Progenitor cell of endocrine pancreas (in vitro differentiated cells): ENCODE measurements at places on chromosomes 3 and 15.

DNA sequence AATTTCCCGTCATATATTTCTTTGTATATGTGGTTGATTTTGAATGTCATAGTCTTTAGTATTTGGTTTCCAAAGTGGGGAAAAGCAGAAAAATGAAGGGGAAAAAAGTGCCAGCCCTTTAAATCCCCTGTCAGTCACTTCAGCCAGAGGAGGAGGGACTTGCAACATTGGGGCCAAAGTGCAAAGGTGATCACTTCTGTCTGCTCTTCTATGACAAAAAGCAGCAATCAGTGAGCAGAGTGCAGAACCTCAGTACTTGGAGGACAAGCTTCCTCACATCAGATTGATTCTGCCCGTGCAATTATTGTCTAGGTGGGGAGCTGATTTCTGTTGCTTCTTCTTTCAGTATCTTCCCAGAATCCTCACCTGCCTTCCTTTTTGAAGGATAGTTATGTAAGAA, 60.0 kb downstream of the STT3B start:
- H3K36me3 ChIP-seq: peaks cover 64% of the 10 kb centered on the region
- no peaks in the 10 kb centered on the region for H3K27me3 ChIP-seq
- DNase-seq: no peak
- H3K4me1 ChIP-seq: peaks cover 6% of the 10 kb centered on the region

- H3K36me3 ChIP-seq: no peaks in the 10 kb centered on the region
- no peak overlapping the region for H3K27ac ChIP-seq
- no peaks in the 10 kb centered on the region for H3K27me3 ChIP-seq
- no peak for DNase-seq
- peaks cover 4% of the 10 kb centered on the region for H3K4me1 ChIP-seq
- no peak overlapping the region for H3K4me3 ChIP-seq
Measured at GRCh38 chr3:6526321-6526720, 334.6 kb upstream of the GRM7 start.

GRCh38 chr3:30695302-30696061, 89.1 kb downstream of the TGFBR2 start:
- no peak for DNase-seq
- peaks cover 16% of the 10 kb centered on the region for H3K36me3 ChIP-seq
- peaks cover 9% of the 10 kb centered on the region for H3K4me1 ChIP-seq
- no peak overlapping the region for H3K4me3 ChIP-seq
- no peaks in the 10 kb centered on the region for H3K27me3 ChIP-seq

- no peaks in the 10 kb centered on the region for H3K27me3 ChIP-seq
- H3K4me1 ChIP-seq: no peaks in the 10 kb centered on the region
- H3K36me3 ChIP-seq: no peaks in the 10 kb centered on the region
- no peak overlapping the region for H3K4me3 ChIP-seq
- no peak for DNase-seq
- H3K27ac ChIP-seq: no peak overlapping the region
Measured at GRCh38 chr3:172580680-172581401, 57.6 kb upstream of the TNFSF10 start.

DNA sequence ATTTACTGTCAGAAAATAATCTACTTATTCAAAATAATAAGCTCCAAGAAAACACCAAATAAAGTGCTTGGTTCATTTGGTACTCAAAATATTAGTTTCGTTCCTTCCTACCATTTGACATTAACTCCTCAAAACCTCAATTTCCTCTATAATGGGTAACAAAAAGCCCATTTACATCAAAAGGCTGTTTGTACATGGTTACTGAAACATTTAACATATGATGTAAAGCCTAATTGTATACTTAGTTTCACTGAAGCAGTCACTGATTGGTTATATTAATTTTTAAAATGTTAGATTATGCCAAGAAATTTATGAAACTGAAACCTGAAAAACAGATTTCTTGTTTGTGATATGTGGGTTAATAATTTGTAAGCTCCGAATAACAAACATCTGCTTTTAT, 14.7 kb downstream of the XRN1 start:
- H3K36me3 ChIP-seq: peaks cover 23% of the 10 kb centered on the region
- H3K4me1 ChIP-seq: no peaks in the 10 kb centered on the region
- DNase-seq: no peak
- H3K27me3 ChIP-seq: no peaks in the 10 kb centered on the region
- H3K27ac ChIP-seq: no peak overlapping the region
